ENCODE measurements at places on chromosomes 1 and 21. TPM values are rescaled to one million over a fixed set of nuclear protein-coding genes. Genes with fewer than 3 reads are reported as not detected.

DNA sequence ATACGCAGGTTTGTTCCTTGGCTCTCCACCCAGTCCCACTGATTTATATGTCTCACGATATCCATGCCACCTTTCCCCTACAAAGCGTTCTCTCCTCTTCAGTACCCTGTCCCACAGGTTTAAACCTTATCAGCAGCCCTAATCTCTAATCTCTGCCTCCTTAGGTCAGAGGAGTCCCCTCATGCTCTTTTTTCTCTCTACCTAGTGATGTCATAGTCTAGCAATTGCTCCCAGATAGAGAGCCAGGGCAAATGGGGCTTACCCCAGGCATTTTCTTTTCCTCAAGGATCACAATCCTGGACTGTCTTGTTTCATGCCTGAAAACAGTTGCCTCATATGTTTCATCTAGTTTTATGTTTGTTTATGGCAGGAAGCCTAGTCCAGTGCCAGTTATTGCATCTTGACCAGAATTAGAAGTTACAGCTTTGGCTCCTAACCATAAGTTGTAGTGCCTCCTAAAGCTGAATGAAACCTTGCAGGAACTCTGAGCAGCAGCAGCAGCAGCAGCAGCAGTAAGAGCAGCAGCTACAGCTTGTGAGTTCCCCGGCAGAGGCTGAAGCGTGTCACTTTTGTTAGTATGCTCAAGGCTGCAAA, 26.7 kb upstream of the TP53BP2 start:
- no peak for DNase-seq

SPRR1B gene
- total RNA-seq: not detected

- no peak for DNase-seq
Measured at GRCh38 chr1:116558140-116558549, 12.7 kb downstream of the CD58 start.

DNA sequence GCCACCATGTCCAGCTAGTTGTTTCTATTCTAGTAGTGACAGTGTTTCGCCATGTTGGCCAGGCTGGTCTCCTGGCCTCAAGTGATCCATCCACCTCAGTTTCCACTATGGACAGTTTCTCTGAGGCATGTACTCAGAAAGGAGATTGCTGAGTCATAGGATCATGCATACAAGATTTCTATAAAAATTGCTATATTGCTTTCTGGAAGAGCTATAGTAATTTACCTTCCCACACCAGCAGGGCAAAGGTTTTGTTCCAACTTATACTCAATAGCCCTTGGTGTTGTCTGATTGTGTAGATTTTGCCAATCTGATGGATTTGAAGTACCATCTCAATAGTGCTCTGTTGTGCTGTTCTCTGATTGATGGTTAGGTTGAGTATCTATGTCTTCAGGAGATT, 15.6 kb upstream of the ATP1A1 start:
- DNase-seq: no peak

- no peak for DNase-seq
Measured at GRCh38 chr1:248839168-248839555, 1.1 kb downstream of the ZNF672 start.

DNA sequence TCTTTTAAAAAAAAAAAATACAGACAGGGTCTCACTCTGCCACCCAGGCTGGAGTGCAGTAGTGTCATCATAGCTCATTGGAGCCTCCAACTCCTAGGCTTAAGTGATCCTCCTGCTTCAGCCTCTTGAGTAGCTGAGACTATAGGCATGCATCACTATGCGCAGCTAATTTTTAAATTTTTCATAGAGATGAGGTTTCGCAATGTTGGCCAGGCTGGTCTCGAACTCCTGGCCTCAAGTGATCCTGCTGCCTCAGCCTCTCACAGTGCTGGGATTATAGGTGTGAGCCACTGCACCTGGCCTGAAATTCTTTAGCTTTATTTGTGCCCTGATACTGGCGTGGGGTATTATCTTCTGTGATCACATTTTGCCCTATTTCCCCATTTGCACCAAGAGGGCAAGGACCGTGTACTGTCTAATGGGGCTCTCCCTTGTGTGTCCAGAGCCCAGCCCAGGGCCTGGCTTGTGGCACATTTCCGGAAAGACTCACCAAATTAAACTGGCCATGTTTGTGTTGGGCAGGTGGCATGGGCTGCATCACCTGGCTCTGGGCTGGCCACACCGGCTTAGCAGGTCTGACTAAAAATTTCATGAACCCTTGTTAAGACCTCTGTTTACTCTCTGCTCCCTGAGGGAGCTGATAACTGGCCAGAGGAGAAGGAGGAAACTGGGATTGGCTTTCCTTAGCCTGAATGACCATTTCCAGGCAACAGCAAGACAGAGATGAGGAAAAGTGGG, 32.2 kb downstream of the TRIM62 start:
- no peak for DNase-seq

KAZN gene
- total RNA-seq: 4.3 TPM

GRCh38 chr1:165487921-165488320, 43.0 kb upstream of the RXRG start:
- DNase-seq: no peak

ADCY10 gene
- total RNA-seq: not detected

DNA sequence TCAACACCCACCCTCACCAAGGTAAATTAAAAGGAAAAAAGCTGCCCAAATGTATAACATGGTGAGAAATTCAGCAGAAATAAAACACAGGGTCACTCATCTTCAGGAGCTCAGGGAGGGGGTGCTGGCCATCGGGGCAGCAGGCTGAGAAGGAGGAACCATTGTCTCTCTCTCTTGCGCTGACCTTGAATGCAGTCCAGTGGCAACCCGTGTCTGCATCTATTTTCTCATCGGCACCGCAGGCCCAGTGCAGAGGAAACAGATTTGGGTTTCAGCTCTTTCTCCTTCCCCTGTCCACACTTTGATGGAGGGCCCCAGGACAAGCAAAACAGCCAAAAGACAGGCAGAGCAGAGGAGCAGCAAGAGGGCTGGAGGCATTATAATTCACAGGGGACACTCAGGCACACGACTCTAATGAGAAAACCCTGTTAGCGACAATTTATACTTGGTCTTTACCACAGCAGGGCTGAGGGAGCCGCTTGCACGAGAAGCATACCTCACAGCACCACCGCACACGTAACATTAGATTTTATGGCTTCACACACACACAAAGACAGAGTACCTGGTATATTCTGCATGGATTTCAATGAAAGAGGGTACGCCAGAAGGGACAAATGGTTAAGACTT, 18.6 kb downstream of the MKNK1 start:
- DNase-seq: no peak

- DNase-seq: no peak
Measured at GRCh38 chr1:185973645-185974044, 239.5 kb downstream of the HMCN1 start.

GRCh38 chr1:179127163-179127895, 45.5 kb downstream of the TOR3A start:
- no peak for DNase-seq

DNA sequence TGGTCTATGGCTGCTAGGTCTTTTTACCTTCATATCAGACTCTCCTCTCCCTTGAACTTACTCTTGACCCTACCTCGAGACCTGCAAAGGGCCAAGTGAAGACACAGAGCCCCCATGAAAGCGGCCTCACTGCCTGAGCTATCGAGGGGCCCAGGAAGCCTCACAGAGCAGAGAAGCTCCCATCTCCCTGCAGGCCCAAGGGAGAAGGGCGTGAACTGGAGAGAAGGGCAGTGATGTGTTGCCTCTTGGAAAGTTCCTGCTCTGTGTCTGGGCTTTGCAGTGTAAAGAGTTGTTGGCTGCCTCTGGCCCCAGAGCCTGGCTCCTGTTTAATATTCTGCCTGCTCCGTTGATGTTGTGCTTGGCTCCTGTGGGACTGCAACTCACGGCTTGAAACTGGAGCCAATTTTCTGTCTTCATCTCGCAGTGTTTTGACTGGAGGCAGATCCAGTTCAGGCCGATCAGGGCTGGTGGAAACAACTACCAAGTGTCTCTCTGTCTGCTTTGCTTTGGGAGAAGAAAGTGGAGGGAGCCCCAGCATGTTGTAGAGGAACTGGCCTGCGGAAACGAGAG, 4.3 kb downstream of the SERTAD4 start:
- DNase-seq: no peak

DNA sequence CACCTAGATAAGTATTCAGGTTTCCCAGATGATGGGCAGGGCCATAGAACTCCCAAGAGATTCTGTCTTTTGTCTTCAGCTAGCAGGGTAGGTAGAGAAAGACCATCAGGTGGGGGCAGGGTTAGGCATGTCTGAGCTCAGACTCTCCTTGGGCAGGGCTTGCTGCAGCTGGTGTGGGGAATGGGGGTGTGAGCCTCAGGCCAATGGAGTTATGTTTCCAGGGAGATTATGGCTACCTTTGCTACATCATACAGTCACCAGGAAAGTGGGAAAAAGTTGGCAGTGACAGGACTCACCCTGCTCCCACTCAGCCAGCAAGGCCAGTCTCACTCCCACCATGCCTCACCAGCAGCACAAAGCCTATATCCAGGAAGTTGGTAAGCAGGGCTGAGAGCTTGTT, 77.8 kb downstream of the DRAM2 start:
- no peak for DNase-seq

- DNase-seq: no peak
Measured at GRCh38 chr1:45998020-45998617, 134.3 kb downstream of the PIK3R3 start.

DNA sequence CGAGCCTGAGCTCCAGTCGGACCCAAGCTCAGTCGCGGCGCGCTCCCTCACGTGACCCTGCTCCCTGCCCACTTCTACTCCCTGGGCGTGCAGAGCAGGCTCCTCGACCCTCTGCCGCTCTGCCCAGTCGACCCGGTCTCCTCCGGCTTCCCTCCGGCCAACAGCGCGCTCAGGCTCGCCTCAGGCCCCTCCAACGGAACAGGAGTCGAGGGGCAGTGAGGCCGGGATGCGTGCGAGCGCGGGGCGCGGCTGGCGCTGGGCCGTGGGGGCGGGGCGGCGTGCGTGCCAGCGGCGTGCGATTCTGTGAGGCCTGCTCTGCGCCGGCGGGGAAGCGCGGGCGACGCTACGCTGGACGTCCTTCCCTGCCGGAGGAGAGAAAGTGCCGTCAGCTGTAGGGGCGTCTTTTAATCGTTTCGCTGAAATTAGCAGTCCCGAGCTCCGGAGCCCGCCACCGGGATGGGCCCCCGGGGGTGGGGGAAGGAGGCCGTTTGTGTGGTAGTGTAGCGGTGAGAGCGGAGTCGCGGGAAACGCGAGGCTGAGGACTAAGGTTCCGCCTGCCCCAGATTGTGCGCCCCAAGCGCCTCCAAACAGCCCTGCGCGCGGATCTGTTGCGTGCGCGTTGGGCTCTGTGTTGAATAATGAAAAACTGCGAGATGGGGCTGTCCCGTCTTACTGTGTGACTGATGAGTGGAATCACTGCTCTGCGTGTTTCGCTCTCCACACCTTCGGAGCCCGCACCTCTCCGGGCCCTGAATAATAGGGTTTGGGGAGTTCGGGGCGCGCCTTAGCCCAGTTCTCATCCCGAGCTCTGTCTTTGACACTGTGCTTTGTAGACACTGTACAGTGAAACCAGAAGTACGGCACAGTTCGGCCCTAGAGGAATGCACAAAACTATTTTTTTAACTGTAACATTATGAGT, at the start of gene ACBD6:
Gene ACBD6, minus strand, starts transcription at position 217 of the 919 bp plus-strand sequence. CDS start 311 bp downstream, outside the sequence.
- DNase-seq: peak; percentile 93

DNA sequence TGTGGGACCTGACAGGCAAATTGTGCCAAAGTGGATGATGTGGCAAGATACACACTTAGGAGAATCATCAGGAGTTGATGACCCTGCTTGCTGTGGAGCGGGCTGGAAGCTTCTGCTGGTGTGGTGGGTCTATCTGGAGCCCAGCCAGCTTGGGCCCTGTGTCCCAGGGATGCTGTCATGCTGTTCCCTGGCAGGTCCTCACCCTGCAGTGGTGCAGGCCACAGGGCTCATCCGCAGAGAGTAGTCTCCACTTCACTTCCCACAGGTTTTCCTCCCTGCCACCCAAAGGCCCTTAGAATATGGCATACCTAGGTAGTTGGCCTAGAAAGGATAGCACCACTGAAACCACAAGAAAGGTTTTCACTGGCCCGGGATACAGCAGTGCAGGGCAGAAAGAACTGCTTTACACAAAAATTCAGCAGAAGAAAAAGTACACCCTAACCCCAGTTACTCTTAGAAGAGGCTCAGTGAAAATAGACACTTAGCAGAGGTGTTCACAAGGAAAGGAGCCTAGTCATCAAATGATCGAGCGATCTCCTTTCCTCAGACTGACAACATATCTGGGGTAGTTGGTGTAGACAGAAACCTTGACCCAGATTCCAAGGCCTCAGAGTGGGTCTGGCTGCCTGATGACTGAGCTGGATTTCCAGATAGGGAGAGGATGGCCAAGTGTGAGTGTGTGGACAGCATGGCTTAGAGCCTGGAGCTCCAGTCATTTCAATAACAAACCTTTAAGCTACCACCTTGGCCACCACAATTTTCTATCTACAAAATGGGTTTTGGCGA, 1.3 kb upstream of the C1orf226 start:
- no peak for DNase-seq

- DNase-seq: no peak
Measured at GRCh38 chr1:185721553-185721952, 12.6 kb upstream of the HMCN1 start.

Measured in Right ventricle myocardium inferior (tissue), 1 donor.